ENCODE measurements at places on chromosomes 3 and 15.
A peak's percentile ranks its signal among the peaks of the same experiment; 100 is the strongest.

- DNase-seq: peak; percentile 30
These were observed 27.6 kb upstream of the RAB7A start for GRCh38 chr3:128698211-128699047.

DNA sequence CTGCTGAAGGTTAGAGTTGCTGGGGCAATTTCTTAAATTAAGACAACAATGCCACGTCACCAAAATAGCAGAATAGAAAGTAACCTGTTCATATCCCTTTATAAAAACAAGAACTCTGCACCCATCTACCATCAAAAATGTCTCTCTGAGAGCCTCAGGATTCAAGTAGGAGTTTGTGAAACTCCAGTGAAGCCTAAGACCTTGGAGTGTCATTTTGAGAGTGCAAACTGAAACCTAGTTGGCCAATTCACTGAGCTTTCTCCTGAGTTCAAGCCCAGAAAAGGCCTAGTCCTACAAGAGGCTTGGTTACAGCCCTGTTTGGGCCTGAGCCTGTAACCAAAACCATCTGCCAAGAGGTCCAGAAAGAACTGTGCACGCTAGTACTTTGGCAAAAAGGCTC, 335.1 kb downstream of the EFHB start:
- DNase-seq: no peak

GRCh38 chr3:73706771-73707170, 82.0 kb upstream of the PDZRN3 start:
- DNase-seq: no peak

DNA sequence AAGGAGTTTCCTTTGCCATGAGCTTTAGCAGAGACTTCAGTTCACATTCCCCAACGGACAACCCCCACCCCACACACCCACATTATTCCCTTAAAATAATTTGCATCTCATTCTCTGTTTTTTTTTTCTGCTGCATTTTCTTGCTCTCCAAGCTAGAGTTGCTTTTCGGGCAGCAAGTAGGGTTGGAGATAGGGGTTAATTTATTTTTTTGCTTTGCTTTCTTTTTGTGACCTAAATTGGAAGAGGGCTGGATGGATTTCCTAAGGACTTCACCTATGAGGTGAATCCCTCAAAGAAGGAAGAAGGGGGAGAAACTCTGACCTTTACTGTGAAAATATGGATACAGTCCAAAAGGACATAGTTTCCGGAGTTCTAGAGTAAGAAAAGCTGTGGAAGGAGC, 6.6 kb downstream of the SOX2 start:
- no peak for DNase-seq

DNA sequence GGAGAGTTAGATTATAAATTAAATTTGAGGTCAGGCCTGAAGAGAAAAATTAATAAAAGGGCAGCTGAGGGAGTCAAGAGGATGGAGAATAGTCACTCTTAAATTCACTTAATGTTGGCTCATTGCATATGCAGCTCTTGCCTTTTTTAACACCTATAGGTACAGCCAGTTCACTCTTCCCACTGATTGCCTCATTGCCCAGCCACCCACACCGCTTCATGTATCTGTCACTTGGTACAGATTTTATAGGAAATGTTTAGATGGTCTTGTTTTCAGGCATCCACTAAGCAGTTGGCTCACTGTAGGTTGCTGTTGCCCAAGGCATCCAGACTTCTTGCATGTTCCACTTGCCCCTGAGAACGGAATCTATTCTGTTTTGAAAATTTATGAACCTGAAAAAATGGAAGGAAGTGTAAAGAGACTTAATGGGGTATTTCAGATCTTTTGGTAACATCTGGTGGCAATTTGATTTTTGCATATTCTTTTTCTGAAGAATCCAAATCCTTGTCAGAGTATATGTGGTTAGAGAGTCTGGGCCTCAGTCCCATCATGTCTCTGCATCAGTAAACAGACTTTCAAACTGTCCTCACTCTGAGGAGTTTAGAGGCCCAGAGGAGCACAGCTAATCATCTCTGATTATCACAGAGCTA, 151.9 kb downstream of the RBPMS2 start:
- no peak for DNase-seq

- DNase-seq: no peak
These were observed 257.9 kb downstream of the PDCD6IP start for GRCh38 chr3:34056181-34056910.

GRCh38 chr15:70475921-70476320, 287.4 kb downstream of the UACA start:
- DNase-seq: no peak

GRCh38 chr15:65423976-65424679, 1.4 kb upstream of the IGDCC4 start:
- DNase-seq: no peak

DNA sequence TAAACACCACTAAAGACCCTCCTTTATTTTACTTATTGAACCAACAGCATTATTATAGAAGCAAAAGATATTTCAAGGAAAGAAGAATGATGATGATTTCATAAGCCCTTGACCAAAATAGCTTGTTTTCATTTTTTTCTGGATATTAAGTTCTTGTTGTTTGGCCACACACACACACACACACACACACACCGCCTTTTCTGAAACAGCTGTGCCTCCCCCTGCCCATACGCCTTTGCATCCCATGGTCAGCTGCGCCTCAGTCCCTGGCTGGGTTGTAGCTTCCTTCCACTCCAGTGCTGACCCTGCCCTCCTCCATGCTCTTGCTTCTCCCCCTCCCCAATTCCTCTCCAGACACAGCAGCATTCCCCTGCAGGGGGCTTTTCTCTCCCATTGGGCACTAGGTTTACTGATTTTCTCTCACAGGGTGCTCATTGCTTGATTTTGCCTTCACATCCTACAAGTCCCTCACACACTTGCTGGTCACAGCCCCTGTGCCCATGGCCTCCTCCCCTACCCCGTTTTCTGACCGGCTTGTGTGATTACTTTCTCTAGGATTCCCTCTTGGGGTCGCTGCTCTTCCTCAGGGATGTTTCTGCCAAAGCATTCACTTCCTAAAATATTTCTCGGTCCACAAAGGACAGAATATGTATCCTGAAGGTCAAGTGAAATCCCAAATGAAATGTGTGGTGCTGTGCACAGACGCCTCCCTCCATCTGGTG, 18.4 kb downstream of the MESP1 start:
- no peak for DNase-seq

DNA sequence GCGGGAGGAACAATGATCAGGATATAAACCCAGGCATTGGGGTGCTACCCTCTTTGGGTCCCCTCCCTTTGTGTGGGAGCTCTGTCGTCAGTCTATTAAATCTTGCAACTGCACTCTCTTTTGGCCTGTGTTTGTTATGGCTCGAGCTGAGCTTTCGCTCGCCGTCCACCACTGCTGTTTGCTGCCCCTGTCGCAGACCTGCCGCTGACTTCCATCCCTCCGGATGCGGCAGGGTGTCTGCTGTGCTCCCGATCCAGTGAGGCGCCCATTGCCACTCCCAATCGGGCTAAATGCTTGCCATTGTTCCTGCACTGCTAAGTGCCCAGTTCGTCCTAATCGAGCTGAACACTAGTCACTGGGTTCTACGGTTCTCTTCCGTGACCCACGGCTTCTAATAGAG, 1443.7 kb upstream of the CADM2 start:
- no peak for DNase-seq

GRCh38 chr3:18645619-18646018, 220.5 kb upstream of the SATB1 start:
- no peak for DNase-seq

- DNase-seq: peak; percentile 42
These were observed 61.3 kb downstream of the NSMCE3 start for GRCh38 chr15:29208352-29208751.

DNA sequence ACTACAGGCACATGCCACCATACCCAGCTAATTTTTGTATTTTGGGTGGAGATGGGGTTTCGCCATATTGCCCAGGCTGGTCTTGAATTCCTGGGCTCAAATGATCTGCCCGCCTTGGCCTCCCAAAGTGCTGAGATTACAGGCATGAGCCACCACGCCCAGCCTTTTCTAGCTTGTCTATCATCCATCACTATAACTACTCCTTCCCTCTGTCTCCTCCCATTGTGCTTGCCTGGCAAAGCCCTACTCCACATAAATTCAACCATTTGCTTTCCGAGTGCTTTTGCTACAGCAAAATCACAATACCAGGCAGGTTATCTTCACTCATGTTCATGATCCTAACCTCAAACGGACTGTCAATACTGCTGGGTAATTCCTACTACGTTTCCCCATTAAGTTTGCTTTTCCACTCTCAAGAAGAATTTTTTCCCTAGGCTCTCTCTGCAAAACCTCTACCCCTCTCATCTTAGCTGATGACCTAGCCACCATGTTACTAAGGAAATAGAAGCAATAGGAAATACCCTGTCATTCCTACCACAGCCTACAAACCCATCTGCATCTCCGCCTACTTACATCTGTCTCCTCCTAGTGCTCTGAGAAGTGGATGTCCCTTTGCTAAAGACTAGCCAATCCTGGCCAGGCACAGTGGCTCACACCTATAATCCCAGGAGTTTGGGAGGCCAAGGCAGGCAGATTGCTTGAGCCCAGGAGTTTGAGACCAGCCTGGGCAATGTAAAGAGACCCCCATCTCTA, 64.5 kb downstream of the RBPMS2 start:
- DNase-seq: no peak

DNA sequence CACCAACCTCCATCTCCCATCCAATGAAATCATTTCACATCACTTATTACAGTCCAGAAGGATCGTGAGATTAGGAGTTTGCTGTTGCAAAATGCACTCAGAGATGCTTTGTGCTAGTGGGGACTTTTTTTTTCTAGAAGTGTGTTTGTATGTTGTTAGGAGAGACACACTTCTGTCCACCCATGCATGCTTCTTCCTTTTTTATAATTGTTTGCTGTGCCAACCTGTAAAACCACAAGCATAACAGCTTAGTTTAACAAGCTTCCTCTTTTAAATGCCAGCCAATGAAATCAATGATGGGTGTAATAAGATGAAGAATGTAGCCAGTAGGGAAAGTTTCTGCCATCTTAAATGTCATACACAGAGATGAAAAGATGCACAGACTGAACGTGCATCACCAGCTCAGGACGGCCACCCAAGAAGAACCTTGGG, 305.6 kb upstream of the STT3B start:
- no peak for DNase-seq

DNA sequence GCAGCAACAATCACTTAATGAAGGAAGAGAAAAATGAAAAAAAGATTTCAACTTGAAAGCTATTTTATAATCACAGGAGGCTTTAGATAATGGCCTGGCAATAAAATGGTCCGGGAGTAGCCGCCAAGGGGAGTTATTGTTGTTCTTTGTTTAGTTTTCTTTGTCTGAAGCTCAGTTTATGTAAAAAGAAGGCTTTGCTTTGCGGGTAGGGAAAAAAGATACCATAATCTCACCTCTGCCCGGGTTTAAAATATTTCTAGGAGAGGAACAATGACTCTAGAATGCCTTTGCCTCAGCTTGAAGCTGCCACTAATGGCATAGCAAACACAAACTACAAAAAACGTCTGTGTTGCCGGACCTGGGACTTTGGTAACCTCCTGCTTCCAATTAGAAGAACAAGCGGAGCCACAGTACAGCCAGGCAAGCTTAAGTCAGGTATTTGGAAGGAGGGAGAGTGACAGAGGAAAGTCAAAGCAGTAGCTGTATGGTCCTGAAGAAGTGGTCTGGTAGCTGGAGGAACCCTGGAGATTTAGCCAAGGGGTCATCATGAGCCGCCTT, 764.5 kb downstream of the TUSC7 start:
- no peak for DNase-seq

GRCh38 chr3:17077606-17078005, 192.9 kb downstream of the PLCL2 start:
- no peak for DNase-seq

DNA sequence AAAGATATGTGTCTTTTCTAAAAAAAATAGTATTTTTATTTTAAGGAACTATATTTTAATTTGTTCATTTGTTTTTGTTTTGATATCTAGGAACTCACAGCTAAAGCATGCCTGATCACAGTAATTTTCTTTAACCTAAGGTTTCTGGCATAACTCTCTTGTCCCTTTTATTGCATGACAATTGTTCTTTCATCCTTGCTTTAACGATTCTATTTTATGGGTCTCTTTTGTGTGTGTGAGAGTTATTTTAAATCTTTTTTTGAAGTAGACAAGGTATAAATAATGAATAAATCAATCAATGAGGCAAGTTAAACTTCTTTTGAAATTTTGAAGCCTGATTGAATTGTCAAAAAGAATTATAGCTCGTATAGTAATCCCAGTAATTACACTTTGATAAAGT, 747.8 kb upstream of the GOLIM4 start:
- no peak for DNase-seq

- DNase-seq: peak; percentile 55
These were observed 7.2 kb downstream of the FOXL2 start for GRCh38 chr3:138939561-138940241.

DNA sequence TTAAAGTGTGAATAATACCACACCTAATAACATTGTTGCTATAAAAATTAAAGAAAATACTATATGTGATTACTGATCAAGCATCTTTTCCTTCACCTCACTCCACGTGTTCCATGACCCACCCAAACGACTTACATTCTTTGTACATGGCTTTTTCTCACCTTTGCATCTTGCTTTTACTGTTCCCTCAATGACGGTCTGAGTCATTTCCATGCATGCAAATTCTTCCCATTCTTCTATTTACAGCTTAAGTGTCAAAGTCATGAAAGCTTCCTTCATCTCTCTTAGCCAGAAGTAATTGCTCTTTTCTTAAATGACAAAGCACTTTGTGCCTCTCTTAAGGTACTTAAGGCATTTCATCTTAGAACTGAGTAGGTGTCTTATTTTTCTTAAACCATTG, 64.0 kb downstream of the GREM1 start:
- DNase-seq: no peak

- no peak for DNase-seq
These were observed 366.3 kb downstream of the TIGIT start for GRCh38 chr3:114660124-114660523.

DNA sequence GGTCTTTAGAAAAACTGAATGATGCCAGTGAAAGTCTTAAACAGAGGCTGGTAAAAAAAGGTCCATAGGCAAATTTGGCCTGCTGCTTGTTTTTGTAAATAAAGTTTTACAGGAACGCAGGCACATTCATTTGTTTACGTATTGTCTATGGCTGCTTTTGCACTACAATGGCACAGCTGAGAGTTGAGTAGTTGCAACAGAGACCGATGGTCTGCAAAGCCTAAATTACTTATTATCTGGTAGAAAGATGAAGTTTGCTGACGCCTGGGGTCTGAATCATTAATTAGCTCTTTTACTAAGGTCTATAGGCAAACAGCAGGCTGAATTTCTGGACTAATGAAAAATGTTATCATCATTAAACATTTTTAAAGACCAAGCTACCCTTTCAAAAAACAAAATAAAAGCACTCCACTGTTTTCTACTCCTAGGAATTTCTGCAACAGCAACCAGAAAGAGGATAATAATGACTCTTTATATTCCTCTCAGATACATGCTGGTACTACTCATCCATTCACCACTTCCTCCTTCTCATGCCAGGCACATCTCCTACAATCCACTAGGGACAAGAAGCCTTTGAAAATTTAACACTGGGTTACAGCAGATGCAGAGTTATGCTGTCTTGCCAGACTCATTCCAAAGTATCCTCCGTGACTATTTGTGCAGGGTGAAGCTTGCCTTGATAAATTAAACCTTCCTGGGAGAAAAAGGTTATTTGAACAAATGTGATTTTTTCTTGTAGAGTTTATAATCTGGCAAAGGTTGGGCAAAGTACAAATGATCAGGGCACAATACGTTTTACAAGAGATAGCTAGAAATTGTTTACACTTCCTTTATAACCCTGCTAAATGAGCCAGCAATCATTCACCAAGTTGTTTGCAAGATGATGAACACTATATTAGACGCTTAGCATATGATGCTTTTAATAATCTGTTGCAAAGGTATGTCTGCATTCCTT, 6.0 kb downstream of the GATM start:
- no peak for DNase-seq

Data from SK-N-SH (cell line).